ENCODE measurements at places on chromosomes 2 and 18.

GRCh38 chr2:84636080-84636971, 120.0 kb downstream of the DNAH6 start:
- DNase-seq, result no peak

- DNase-seq, result no peak
These were observed 586 bp downstream of the STK16 start for GRCh38 chr2:219245899-219246230.

DNA sequence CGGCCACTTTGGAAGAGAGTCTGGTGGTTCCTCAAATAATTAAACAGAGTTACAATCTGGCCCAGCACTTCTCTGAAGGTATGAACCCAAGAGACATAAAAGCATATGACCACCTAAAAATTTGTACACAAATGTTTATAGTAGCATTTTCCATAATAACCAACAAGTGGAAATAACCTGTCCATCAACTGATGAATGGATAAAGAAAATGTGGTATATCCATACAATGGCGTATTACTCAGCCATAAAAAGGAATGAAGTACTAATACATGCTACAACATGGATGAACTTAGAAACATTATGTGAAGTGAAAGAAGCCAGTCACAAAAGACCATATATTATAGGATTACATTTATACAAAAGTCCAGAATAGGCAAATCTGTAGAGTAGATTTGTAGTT, 76.0 kb upstream of the RGPD5 start:
- no peak for DNase-seq

- DNase-seq, result no peak
These were observed 243.4 kb upstream of the ID2 start for GRCh38 chr2:8438476-8438875.

DNA sequence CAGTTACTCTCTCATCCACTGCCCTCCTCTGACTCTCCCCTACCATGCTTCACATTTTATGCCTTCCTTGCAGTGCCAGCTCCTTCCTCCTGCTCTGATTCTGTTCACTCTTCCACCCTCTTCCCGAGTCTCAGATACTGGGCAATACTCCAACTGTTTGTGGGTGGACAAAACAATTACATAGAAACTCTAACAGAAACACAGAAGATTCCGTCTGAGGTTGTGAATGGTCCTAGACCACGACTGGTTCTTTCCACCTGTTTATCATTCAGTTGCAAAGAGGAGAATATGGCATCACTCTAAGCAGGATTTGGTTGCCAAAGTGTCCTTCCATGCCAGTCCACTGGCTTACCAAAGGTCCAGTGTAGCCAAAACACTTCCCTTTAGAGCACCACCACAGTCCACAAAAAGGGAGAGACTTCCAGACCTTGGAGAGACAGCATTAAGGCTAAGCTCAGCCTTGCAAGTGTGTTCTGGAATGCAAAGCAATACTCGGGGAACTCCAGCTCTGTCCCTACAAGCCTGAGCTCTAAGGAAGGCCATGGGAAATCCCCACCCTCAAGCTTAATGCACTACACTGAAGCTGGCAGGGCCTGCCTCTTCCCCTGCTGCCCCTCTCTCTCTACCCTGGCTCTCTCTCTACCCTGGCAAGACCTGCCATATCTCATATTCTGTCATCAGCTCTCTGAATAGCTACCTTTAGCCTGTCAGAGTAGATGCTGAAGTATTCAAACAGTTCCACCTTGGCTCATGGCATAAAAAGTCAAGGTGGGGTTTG, 33.6 kb upstream of the RND3 start:
- no peak for DNase-seq

- no peak for DNase-seq
These were observed 1845.6 kb upstream of the PIK3C3 start for GRCh38 chr18:40109252-40110049.

DNA sequence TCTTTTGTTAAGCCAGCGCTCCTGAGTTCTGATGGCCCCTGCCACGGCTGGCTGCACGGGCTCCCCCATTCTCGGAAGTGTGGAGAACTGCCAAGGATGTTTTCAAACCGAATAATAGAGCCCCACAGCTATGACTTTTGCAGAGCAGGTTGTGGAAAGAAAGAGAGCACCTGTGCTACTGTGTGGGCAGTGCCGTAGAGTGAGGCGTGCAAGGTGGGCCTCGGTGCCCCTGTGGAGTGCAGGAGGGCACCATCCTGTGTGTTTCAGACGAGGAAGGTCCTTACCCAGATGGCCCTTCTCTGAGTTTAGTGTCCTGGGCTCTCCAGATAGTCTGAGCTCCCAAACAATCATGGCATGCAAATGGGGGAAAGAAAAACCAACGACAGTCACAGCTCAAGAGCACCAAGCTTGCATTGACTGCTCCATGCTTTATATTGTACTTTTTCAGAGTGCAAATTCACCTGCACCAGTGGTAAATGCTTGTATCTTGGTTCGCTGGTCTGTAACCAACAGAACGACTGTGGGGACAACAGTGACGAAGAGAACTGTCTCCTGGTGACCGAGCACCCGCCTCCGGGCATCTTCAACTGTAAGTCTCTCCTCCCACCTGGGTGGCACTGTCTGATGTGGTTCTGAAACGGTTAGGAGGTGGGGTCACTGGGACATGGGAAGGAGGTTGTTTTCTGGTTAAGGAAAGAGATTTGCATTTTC, 219.4 kb downstream of the LDLRAD4 start:
- peak; percentile 25 for DNase-seq

- DNase-seq, result no peak
These were observed 720.3 kb downstream of the KCNJ3 start for GRCh38 chr2:155418753-155419152.

DNA sequence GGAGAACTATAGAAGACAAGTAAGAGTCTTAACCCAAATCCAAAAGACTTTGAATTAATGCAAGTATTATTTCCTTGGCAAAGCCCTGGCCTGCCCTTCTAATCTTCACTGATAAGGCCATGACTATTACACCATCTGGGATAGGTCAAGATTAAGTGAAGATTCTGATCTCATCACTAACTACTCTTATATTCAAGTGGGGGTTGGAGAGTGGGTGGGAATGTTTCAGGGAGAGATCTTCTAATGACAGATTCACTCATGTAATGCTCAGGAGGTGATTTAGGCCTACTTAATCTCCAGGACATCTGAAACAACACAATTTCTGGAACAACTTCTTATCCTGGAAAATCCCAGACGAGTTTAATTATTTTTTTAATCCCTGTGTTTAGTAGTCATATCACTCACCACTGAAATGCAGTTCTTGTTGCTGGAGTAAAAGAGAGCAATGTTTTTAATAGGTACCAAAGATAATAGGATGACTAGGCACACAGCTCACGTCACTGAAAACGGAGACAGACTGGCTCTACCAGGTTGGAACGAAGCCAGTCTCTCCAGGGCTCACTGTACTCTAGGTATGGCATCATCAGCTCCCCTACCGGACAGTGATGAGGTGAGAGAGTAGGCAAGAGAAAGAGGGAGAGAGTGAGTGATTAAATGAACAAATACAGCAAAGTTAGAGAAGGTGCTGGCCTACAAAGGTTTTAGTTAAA, 133.1 kb downstream of the NCKAP5 start:
- no peak for DNase-seq

All from stimulated activated CD4-positive, alpha-beta T cell treated with anti-CD3 and anti-CD28 coated beads, Interleukin-15, amount 100 ng/mL, for 1 hour (primary cell).